ENCODE measurements at places on chromosomes 7 and 10.
A peak's percentile ranks its signal among the peaks of the same experiment; 100 is the strongest.

- no peak for DNase-seq
These were observed 256.9 kb upstream of the MTPN start for GRCh38 chr7:136234040-136234439.

DNA sequence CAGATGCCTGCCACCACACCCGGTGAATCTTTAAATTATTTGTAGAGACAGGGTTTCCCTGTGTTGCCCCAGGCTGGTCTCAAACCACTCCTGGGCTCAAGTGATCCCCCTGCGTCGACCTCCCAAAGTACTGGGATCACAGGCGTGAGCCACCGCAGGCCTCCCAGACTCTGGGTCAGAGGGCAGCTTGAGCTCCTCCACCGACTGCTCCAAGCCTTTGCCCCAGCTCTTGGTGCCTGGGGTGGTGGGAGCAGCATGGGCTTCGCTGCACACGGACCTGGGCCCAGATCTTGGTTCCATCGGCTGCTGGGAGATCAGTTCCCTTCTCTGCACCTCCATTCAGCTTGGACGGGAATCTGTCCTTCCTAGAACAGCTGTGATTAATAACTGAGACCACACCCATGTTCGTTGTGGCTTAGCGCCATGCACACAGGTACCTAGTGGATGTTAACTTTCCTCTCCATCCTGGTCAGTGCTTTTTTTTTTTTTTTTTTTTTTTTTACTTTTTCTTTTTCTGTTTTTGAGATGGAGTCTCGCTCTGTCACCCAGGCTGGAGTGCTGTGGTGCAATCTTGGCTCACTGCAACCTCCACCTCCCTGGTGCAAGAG, 125.3 kb downstream of the CUX1 start:
- no peak for DNase-seq

GRCh38 chr7:105014693-105015389, 836 bp downstream of the KMT2E start:
- DNase-seq: peak; percentile 58

- no peak for DNase-seq
These were observed 12.2 kb downstream of the HOXA1 start for GRCh38 chr7:27083646-27084045.

- peak; percentile 96 for DNase-seq
These were observed 46.0 kb downstream of the ZNF777 start for GRCh38 chr7:149414745-149415390.

DNA sequence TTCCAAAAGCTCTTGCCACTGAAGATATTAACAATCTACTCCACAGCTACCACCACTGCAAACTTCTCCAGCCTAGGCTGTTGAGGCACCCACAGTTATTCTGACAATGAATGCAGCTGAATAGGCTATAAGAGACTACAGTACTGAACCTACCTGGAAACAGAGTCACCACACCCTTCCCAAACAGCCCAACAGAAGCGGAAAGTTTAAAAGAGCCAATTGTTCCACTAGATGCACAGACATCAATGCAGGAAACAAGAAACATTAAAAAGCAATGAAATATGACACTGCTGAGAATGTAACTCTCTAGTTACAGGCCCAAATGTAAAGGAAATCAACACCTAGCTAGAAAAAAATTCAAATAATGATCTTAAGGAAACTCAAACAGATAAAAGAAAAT, 64.5 kb upstream of the PLA2G12B start:
- no peak for DNase-seq

DNA sequence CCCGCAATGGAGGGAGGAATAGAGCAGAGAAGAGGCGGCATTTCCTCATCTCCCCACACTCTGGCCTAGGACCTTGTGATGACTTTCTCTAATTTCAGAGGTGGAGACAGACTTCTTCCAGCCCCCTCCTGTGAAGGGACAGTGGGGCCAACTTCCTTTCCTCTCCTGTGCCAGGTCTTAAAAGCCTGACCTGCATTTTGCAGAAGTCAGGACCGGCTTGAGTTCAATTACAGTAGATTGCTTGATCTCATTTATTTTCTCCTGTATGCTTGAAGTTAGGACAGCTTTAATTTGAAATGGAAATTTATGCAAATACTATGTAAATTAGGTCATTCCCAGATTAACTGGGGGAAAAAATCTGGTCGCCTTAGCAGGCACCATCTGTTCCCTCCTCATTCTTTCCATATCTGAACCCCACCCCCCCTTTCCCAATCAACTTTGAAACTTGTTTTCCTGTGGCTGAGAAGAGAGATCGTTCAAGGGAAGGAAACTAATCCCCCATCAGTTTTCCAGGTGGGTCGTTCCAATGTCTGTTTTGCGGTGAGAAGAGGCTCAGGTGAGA, 57.1 kb downstream of the SYPL1 start:
- no peak for DNase-seq

DNA sequence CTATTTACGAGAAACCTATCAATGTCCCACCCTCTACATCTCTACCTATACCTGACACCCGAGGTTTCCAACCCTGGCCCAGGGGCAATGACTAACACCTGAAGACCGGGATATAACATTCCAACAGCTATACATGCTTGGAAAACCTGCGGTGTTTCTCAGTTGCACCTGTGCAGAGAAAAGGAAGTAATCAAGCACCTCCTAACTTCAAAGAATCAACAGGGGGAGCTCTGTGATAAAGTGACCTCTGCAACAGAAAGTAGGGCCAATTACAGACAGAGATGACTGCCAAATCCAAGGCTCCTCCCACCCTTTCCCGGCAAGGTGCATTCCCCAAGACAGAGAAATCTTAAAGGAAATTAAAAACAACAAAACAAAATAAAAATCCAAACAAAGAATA, 41.3 kb downstream of the CCDC6 start:
- DNase-seq: peak; percentile 65

DNA sequence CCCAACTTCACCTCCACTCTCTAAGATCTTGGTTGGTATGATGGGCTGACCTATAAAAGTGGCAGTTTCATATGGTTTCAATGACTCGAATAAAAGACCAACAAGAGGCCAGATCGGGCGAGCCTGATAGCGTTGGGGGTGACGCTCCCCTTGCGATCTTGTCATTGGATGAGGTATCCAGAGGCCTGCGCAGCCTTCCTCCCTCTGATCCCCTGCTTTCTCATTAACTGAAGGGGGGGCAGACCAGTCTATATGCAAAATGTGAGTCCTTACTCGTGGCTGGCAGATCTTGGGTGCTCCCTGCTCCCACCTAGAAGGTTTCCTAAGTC, 937 bp upstream of the COBL start:
- no peak for DNase-seq

DNA sequence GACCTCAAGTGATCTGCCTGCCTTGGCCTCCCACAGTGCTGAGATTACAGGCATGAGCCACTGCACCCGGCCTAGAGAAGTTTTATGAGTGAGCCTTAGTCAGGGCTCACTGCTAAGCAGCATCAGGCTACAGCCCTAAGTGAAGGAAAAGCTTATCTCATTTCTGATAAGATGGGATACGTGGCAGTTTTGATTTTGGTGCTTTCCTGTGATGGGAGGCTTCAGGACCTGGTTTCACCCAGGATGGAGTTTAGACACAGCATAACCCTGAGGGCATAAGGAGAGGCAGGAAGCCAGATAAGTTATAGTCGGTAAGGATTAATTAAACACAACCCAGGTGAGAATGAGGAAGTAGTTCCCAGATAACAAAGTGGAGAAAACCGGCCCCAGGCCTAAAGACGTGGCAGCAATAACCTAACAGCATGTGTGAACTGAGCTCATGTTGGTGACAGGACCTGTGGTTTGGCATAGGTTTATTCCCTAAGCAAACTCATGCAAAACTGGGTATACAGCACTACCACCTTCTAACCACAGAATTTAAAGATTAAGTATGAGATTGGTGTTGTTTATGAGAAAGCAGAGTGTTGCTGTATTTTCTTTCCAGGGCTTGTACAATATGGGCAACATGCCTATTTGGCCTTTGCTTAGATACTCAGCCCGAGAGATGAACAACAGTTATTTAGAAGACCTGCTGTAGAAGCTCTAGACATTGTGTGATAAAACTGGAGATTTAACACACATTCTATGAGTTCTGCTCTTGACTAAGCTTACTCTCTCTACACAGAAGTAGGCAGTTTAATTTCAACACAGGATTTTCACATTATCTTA, 119.4 kb downstream of the COL28A1 start:
- DNase-seq: peak; percentile 35

- DNase-seq: peak; percentile 65
These were observed 18.5 kb upstream of the NPFFR1 start for GRCh38 chr10:70302292-70302691.

DNA sequence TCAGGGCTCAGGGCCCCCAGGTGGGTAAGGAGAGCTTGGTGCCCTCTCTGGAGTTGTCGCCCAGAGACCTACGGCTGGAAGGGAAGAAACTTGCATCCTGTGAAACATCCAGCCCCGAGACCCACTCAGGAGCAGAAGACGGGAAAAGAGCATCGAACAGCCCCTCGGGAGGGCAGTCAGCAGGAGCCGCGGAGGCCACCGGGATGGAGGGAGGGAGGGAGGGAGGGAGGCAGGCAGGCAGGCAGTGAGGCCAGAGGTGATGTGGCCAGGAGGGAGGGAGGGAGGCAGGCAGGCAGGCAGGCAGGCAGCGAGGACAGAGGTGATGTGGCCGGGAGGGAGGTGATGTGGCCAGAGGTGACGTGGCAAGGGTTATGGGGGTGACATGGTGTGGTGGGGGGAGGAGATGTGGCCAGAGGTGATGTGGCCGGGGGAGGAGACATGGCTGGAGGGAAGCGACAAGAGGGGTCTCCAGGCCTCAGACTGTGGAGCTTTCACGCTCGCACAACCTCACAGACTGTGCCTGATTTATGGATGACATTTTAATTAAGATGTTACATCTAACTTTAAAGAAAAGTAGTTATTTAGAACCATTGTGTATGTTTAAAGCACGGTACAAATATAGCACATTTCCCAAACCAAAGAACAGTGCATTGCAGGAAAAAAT, 141.1 kb downstream of the DIP2C start:
- DNase-seq: no peak

- no peak for DNase-seq
These were observed 1.3 kb downstream of the LFNG start for GRCh38 chr7:2520761-2521290.

- DNase-seq: no peak
These were observed 102.5 kb downstream of the COL26A1 start for GRCh38 chr7:101465131-101465530.

DNA sequence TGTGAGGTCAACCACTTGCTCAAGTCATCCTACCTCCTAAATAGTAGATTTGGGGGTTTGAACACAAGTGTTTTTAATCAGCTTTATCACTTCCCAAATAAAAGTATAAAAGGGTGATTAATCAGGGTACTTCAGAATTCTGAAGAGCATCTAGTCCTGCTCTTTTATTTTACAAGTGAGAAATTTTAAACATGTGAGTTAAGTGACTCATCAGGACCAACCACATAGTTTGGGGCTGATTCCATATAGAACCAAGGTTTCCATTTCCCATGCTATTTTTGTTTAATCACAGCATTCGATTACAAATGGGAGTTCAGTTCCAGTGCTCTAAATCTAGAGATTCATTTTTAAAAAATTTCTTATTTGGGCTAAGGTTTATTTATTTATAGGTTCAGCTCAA, 113.4 kb downstream of the GPR158 start:
- DNase-seq: peak; percentile 21

DNA sequence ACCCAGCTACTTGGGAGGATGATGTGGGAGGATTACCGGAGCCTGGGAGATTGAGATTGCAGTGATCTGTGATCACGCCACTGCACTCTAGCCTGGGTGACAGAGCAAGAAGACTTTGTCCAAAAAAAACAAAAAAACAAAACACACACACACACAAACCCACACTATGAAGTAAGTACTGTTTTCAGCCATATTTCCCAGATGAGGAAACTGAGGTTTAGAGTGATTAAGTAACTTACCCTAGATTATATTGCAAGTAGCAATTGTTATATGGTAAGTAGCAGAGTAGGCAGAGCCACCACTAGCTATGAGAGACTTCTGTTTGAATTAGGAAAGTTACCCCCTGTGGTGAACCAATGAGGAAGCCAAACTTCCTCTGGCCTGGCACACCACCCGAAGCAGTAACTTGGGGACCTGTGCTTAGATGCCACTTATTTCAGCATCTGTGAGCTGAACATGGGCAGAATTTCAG, 61.9 kb downstream of the MCU start:
- DNase-seq: no peak

GRCh38 chr7:2019711-2020511, 212.8 kb downstream of the MAD1L1 start:
- DNase-seq: peak; percentile 93

DNA sequence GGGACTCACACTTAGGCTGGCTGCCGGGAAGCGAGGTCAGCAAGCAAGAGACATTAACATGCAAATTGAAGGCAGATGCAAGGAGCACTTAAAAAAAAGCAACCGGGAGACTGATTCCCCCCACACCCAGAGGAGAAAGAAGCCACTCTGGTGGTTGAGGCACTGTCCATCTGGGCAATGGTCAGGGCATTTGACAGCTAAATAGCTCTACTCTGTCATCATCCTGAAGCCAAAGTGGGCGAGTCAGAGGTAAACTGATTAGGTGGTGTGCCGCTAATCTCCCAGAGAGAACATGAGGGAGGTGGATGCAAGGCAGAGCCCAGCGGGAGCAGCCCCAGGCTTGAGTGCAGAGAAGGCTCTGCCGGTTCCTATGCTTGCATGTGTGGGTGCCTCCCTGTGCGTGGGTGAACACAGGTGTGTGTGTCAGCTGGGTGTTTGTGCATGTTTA, 100.6 kb downstream of the PLXNA4 start:
- no peak for DNase-seq

DNA sequence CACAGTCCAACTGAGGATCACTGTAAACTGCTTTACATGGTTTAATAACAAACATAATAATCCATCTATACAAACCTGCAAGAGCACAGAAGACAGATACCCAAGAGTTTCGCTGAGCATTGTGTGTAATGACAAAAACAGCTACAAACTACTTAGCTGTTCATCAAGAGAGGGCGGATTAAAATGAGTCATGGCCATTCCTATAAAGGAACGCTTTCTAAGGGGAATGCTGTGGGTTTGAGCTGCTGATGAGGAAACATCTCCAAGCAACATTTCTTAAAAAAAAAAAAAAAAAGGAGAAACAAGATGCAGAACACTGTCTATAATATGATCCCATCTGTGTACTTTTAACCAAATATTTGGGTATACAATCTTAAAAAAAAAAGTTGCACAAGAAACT, 33.8 kb downstream of the VOPP1 start:
- peak; percentile 98 for DNase-seq

DNA sequence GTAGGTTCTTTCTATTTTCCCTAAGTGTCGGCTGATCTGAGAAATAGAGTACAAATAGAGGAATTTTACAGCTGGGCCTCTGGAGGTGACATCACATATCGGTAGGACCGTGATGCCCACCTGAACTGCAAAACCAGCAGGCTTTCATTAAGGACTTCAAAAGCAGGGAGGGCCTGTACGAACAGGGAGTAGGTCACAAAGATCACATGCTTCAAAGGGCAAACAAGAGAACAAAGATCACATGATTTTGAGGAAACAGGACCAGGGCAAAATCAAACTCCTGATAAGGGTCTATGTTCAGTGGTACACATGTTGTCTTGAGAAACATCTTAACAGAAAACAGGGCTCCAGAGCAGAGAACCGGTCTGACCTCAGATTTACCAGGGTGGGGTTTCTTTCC, 88.9 kb downstream of the CNNM2 start:
- DNase-seq: no peak

DNA sequence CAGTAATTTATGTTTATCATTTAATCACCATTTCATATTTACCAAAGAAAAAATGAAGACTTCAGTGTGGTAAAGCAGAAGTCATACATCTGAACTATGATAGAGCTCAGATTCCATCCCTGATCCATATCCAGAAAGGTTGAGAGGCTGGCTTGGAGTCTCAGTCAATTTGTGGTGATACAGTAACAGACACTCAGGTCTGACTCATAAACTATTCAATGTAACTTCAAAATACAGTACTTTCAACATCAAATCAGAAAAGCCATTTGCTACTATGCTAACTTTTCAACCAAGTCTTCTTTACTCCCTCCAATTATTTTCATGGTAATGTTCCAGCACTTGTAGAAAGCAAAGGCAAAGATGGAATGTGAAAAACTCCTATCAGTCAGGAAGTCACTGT, 190.4 kb downstream of the HDAC9 start:
- DNase-seq: peak; percentile 44

All from iris pigment epithelial cell (primary cell).